ENCODE measurements at places on chromosomes 2 and 18.

GRCh38 chr2:126799301-126799700 is 99.4 kb upstream of the TEX51 start:
- DNase-seq = no peak

DNA sequence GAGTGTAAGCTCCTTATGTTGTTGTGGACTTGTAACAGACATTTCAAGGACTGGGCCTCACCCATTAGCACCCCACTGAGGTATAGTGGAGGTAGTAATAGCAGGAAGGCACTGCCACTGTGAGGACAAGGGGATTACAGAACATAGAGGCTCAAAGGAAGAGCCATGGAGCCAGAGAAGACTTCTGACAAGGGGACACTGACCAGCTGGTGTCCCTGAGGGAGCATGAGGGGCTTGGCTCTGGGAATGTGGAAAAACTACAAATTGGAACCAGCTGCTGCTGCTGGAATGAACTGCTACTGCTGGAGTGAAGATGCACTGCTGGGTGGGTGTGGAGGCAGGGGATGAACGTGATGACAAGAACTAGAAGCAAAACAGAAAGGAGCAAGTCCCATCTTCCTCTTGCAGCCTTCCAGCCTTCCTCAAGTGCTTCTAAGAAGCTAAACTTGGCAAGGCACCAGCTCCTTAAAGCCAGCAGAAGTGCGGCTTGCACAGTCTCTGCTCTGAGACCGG is 167.3 kb upstream of the NOSTRIN start:
- no peak for DNase-seq

DNA sequence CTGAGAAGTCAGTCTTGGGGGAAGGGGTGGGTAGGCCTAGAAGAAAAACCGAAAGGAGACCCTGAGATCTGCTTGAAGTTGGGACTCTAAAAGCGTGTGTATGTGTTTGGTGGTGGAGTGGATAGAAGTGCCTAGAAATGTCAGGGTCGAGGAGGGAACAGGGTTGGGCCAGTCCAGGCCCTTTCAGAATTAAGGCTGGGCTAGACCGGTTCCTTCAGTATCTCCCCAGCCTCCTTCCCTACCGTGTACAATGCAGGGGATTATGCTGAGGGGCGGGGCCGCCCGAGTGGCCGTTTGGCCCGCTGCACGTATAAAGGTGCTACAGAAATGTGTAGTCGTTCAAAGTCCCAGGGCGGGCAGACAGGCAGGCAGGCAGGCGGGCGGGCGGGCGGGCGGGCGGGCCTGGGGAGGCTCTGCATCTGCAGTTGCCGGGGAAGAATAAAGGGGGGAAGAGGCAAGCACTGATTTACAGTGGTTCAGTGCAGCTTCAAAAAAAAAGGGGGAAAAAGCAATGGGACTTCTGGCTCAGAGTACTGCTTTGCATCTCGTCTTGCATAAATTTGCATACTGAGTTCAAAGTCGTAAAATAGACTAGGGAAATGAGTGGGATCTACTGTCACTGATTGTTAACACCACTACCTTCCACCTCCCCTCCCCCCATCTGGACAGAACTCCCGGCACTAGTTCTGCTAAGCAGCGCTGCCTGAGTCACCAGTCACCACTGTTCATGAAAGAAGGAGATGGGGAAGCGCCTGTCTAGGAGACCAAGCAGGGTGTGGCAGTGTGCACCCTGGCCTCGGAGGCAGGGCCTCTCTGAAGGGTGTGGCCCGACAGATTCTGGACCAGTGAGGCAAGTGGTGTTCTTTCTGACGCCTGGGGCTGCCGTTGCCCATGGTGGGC is 3.6 kb downstream of the IGFBP2 start:
- DNase-seq = no peak

DNA sequence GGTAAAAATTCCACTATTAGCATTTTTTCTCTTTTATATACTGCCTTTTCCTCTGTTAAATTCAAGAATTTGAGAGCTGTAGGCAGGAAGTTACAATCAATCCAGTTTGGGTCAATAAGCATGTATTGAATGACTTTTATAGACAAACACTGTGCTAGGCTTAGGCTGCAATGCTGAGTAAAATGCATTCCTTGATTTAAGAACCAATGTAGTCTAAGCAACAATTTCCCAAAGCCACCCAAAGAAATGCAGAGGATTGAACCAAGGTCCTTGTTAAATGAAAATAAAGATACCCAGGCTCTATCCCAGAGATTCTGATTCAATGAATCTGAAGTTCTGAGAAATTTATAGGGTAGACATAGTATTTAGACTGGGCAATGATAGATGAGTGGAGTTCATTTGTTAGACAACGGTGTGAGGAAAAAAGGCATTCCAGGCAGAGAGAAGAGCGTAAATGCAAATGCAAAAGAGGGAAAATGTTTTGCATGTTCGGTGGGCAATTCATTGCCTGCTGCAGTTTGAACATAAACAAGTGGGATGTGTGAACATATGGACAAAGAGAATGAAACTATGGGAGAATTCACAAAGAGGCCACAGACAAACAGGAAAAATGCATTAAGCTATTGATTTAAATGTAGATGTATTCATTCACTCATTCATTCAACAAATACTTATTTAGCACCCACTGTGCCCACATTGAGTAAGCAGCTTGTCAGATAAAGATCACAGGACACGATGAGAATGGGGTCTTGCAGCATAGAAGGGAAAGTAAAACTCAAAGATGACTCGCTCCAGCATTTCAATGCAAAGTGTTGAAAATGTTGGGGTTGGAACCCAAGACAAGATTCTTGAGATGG is 107.1 kb downstream of the EVA1A start:
- DNase-seq = no peak

DNA sequence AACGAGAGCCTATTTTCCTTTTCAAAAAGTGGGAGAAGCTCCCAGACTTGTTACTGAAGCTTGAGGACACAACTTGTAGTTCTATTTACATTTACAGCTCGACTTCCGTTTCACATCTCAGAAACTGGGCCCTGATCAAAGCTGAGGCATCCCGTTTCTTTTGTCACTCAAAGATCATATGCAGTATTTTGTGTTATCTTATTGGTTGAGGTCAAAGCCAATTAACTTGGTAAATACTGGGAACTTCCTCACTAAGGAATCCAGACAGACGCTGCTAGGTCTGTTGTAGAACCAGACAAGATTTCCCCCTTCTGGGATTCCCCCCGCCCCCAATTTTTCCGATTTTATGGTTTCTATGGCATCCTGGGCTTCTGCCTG is 50.3 kb downstream of the TSN start:
- DNase-seq = no peak

DNA sequence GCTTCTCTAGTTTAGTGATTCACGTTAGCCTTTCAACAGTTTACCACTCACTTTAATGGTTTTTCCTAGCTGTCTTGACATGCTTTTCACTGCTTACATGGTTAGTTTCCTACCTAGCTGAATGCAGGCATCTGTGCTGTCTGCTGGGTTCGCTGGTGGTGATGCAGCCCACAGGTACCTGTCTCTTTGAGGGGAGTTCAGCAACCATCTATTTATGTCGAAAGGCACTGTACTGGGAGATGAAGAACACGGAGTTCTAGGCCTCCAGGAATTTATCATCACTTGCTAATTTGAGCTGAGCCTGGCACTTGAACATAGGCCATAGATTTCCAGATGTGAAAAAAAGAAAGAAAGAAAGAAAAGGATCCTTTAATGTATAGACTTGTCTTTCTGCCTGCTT is 148.5 kb downstream of the NEDD4L start:
- DNase-seq = no peak

GRCh38 chr2:240127911-240128607 is 8.0 kb downstream of the COPS9 start:
- DNase-seq = no peak

DNA sequence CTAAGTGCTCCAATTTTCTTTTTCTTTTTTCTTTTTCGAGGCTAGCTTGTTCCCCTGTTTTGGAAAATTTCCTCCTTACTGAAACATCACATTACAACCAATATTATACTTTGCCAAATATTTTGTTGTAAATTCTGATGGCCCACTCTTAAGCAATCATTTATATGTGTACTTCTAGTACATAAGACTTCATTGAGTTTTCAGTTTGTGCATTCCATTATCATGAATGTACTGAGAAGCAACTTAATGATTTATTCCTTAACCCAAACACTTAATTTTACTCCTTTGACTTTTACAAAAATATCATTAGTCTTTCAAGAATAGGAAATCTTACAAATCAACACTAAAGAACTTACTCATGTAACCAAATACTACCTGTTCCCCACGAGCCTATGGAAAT is 242.4 kb downstream of the ARHGAP15 start:
- no peak for DNase-seq

- no peak for DNase-seq
Measured at GRCh38 chr18:3153107-3153704, 66.6 kb downstream of the MYOM1 start.

DNA sequence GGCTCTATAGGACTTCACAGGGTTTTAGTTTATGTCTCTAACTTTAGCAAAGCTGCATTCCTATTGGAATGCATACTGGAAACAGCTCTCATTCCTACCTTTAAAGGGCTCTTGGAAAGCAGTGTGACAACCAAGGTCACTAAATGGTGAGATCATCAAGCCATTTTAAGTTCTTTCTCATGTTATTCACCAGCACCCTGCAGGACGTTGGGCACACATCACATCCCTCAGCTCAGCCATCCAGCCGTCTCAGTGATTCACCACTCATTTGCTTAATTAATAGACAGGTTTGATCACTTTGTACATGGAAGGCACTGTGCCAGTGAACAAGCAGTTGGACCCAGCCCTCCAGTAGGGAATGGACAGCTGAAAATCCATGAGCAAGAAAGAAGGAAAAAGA is 32.2 kb upstream of the RBM44 start:
- no peak for DNase-seq

DNA sequence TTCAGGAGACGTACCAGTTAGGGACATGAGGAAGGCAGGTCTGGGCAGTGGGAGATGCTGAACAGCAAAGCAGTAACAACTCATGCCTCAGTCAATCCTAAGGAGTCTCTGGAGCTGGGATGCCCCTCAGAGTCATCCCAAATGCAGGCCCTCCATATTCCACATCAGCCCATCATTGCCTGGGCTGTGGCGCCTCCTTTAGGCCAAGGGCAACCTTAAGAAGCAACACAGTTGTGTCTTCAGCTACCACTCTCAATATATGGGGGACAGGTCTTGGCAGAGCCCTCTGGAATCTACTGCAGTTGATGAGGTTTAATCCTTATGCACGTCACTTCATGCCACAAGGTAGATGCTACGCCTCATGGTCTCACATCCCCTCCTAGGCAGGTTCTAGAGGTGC is 682.0 kb upstream of the RAB6C start:
- no peak for DNase-seq

- no peak for DNase-seq
Measured at GRCh38 chr2:158903711-158904405, 64.6 kb upstream of the TANC1 start.

DNA sequence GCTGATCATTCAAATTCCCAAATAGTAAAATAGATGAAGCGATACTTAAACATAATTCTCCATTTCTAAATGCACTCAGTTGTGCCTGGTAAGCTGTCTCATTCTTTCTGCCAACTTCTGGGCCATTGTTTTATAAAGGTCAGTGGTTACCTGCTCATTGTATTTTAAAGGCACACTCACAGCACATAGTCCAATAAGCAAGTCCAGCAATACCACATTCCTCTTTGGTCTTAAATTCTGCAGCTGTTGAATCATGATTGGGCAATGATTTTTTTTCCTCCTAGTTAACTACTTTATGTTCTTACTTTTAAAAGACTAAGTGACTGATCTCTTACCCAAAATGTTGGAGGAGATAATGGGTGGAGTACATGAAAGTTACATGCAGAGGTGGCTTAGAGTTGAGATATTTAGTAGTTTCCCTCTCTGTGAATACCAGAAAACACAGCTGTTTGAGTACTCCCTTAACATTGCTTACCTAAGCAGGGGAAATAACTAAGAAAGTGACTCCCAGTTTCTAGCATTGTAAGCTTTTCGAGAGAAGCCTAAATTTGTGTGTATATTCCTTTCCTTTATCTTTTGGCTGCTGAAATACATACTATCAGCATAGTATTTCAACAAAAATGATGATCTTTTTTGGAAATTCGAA is 220.7 kb downstream of the CAMKMT start:
- no peak for DNase-seq

GRCh38 chr2:103459283-103459682 is 697.5 kb downstream of the TMEM182 start:
- DNase-seq = no peak

DNA sequence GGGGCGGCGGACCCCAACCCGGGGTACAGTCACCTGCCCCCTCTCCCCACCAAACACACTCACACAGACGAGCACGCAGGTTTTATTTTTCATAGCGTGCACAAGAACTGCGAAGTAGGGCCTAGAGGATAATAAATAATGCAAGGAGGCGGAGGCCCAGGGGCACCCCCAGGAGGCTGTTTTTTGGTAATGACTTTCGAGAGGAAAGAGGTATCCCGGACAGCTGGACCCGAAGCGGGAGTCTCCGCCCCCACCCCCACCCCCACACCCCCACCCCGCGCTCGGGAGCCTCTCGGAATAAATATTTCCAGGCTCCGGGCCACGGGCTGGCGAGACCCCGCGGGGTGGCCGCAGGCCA is 3.4 kb downstream of the CYP26B1 start:
- DNase-seq = no peak

GRCh38 chr2:2306878-2307277 is 24.2 kb downstream of the MYT1L start:
- no peak for DNase-seq

DNA sequence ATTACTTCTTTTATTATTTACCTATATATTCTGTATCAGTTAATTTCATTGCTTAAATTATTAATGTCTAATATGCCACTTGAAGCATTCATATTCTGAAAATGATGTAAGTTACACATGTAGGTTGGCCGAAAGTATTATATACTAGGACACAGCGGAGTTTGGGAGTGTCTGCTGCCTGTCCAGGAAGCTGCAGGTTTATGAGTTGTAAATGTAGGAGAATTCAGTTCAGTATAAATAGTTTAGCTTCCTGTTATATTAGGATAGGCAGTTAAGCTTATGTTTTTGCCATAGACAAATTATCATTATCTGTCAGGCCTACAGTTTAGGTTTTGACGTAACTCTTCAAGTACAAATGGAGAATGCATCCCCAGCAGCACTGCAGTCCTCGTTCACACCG is 18.9 kb upstream of the ZNF236 start:
- DNase-seq = no peak

DNA sequence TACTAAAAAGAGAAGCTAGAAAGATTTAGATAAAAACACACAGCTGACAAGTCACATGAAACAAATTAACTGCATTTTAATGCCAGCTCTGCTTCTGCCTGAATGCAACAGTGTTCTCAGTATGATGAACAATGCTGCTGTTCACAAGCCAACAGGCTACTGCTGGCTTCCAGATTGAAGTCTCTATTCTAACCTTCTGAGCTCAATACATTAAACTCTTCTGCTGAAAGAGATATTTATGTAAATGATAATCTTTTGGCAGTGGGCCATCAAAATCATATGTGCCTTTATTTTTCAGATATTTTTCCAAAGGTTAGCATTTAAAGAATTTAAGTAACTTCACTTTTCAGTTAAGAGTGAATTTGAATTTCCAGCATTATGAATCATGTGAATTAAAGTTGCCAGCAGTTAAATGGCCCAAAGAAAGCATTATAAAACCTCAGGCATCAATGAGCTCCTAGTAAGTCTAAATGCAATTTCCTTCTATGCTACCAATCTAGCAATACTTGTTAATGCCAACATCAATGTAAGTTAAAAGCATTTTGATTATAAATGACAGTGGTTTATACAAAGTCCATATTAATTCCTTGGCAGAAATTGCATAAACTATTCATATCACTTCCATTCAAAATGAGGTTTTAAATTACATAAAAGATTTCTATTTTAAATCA is 72.4 kb downstream of the ID2 start:
- no peak for DNase-seq
